ENCODE measurements at places on chromosomes 1 and 21.
A peak's percentile ranks its signal among the peaks of the same experiment; 100 is the strongest.

- DNase-seq: no peak
These were observed 37.0 kb downstream of the TM2D1 start for GRCh38 chr1:61687901-61688300.

- no peak for DNase-seq
These were observed 3.8 kb upstream of the TINAGL1 start for GRCh38 chr1:31572323-31573104.

DNA sequence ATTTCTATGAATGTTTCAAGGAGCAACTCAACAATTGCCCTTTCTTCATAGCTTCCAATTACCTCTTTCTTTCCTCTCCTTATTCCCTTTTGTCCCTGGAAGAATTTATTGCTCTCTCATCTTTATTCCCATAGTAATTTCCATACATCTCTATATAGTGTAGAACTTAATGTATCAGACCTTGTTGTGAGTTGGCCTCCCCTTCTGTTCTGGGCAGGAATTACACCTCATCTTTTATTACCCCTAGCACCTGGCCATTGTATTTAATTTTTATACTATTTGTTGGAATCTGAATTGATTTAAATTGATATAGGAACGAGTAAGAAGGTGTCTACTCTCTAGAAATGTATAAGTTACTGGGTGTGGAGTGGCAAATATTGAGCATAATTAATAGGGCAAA lies 114.5 kb downstream of the CACHD1 start:
- DNase-seq: no peak

GRCh38 chr1:210262167-210262896 lies 29.7 kb downstream of the SERTAD4 start:
- DNase-seq: no peak

- no peak for DNase-seq
These were observed 25.7 kb upstream of the LDLRAP1 start for GRCh38 chr1:25517476-25518394.

DNA sequence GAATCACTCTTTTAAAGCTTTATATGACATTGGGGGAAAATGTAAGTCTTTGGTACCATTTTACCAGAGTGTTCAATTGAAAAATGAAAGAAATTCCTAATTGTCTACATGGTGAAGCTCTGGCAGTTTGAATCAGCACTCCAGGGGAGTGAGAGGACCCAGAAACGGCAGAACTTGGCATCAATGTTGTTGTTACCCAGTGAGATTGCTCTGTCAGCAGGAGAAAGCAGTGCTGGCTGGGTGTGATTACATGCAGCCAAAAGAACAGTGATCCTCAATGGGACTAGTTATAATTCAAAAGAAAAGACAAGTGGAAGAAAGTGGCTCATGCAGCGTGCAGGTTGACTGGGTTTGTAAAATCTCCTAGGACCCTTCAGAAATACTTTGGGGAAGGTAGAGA lies 206.4 kb downstream of the PTPRC start:
- DNase-seq: no peak

GRCh38 chr1:34929497-34929852 lies at the start of gene DLGAP3:
Gene DLGAP3, minus strand, starts transcription at chr1:34929650. Its CDS starts 24,267 bp downstream, at chr1:34905383.
- no peak for DNase-seq

GRCh38 chr1:52636721-52637695 lies 4.0 kb downstream of the SHISAL2A start:
- DNase-seq: no peak

- no peak for DNase-seq
These were observed 155.0 kb upstream of the RUNX1 start for GRCh38 chr21:35204125-35204524.

DNA sequence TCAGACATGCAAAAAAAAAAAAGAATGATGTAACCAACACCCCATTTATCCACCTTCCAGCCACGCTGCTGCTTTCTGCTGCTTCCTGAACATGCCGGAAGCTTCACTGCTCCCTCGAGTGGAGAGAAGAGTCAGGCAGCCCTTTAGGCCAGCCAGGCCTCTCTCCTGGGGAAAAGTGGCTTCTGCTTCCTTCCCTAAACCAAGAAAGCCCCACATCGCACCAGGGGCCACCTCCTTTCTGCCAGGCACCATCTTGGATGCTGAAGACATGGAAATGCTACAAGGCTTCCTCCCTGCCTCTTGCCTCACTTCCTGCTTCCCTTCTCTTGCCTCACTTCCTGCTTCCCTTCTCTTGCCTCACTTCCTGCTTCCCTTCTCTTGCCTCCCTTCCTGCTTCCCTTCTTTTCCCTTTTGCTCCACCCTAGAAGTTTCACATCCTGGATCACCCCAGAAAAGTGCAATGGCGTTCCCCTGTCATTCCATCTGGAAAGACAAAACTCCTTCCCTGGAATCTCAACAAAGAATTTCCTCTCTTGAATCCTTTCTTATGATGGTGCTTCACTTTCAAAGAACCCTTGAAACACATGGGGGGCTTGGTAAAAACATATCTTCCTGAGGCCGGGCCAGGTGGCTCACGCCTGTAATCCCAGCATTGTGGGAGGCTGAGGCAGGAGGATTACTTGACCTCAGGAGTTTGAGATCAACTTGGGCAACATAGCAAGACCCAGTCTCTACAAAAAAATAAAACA lies 18.7 kb downstream of the TNFRSF8 start:
- DNase-seq: peak; percentile 7
